PC-3 (cell line): ENCODE measurements at places on chromosomes 2 and 18. TPM values are rescaled to one million over a fixed set of nuclear protein-coding genes. Genes with fewer than 3 reads are reported as not detected.
A peak's percentile ranks its signal among the peaks of the same experiment; 100 is the strongest.

DNA sequence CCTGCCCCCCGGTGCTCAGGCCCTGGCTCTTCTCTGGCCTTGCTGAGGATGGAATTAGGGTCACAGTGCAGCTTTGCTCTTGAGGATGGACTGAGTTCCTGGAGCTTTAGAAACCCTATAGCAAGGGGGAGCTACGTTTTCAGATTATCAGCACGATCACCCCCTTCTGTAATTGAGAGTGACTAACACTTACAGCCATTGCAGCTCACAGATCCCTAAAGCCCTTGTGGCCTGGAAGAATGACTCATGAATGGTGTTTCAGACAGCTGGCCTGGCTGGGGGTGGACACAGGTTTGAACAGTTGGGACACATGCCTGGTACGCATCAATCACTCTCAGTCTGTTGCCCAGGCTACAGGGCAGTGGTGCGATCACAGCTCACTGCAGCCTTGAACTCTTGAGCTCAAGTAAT lies 79.7 kb upstream of the IGFBP5 start:
- DNase-seq: peak; percentile 87

The BMPR2 gene
- total RNA-seq: 10.0 and 11.1 TPM in 2 replicates

DNA sequence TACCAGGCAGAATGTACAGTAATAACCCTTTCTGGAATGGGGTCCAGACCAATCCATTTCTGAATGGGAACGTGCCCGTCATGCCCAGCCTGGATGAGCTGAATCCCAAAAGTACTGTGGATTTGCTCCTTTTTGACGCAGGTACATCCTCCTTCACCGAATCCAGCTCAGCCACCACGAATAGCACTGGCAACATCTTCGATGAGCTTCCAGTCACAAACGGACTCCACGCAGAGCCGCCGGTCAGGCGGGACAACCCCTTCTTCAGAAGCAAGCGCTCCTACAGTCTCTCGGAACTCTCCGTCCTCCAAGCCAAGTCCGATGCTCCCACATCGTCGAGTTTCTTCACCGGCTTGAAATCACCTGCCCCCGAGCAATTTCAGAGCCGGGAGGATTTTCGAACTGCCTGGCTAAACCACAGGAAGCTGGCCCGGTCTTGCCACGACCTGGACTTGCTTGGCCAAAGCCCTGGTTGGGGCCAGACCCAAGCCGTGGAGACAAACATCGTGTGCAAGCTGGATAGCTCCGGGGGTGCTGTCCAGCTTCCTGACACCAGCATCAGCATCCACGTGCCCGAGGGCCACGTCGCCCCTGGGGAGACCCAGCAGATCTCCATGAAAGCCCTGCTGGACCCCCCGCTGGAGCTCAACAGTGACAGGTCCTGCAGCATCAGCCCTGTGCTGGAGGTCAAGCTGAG lies 89.6 kb downstream of the SH3BP4 start:
- DNase-seq: no peak

The SCN9A gene
- total RNA-seq: 3.4 and 7.0 TPM in 2 replicates

GRCh38 chr2:126898636-126899035 lies at the start of gene TEX51:
Gene TEX51, plus strand, starts transcription at chr2:126898890. Its CDS starts 29 bp downstream, at chr2:126898919.
- DNase-seq: no peak

DNA sequence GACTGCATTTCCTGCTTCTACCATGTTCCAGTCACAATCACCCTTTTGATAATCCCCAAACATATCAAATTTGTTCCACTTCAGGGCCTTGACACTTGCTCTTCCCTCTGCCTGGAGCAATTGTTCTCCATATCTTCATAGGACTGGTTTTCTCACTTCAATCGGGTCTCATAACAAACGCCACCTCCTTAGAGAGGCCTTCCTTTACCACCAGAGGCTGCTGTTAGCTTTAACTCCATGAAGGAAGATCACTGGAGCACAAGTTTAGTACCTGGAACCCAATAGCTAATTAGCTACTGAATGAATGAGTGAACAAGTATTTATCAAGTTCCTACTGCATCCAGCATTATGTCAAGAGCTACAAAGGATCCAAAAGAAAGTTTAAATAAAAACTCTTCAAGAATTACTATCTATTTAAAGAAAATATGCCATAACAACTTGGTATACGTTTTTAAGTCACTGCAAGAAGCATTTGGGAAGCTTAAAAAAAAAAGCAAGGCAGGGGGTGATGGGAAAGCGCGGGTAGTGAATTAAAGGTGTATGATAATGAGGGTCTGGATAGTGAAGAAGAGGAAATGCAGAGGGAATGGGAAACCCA lies 58.8 kb downstream of the BAZ2B start:
- DNase-seq: peak; percentile 47

DNA sequence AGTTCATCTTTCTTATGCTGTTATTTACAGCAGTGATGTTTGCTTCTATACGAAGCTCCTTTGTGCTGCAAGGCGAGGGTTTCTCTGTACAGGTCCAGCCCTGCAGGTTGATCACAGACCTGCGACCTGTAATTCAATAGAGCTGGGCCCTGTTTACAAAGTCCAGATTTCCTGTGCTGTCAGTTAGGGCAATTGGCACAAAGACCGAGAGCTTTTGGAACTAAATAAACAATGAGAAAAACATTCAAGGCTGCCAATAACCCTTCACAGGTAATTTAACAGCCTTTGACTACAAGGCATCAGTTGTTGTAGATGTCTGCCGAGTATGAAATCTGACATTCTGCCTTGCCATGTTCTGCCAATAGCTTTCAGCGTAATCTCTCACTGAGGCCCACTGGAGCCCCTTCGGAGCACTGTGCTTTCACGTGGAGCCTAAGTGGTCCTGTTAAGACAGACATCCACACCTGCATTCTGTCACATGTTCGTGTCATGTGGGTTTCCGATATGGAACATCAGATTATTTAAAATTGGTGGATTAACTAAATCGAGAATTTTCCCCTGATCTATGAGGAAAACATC lies 232.5 kb downstream of the PTGR3 start:
- no peak for DNase-seq

The UGT1A3 gene
- not detected in 2 replicates for total RNA-seq

GRCh38 chr18:11304928-11305327 lies 155.6 kb upstream of the PIEZO2 start:
- DNase-seq: no peak

DNA sequence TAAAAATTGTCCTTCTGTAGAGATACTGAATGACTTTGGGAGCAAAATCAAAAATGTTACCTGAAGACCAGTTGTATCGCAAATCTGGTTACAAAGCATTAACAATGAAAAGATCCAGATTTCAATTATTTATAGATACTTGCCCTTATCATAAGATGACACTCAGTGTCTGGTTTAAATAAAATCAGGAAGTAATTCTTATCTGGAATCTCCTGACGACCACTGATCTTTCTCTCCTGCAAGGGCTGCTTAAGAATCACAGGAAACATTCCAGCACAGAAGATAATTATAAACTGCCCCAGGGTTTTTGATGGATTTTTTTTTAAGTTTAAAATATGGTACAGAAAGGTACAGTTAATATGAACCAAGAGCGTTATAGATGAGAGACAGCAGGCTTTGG lies 205.7 kb downstream of the ALK start:
- DNase-seq: no peak

- DNase-seq: no peak
Observed at GRCh38 chr2:199462347-199462955, 4.7 kb upstream of the SATB2 start.
